ENCODE measurements at places on chromosomes 11 and 22.

DNA sequence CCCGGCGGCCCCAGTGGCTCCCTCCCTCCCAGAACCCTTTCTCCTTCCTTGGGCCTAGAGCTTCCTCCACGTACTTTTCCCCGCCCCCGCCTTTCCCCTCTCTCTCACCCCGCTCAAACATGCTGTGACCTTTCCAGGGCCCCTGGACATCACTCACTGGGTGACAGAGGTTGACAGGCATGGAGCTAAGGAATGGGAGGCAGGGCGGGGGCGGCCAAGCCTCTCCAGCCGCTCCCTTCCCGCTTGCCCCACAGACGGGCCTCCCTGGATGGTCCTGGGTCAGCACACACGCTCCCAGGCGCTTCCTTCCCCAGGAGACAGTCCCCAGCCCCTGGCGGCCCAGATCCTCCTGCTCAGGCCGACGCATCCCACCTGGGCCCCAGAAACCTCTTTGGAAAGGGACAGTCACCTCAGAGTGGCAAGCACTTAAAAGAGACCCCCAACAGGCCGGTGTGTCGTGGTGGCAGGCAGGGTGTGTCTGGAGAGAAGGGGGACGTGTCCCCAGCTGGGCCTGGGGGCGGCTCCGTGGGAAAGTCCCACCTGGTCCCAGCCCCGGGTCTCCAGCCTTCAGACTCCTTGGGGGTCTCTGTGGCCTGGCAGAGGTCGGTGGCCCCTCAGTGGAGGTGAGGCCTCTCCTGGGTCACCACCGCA is 8.8 kb downstream of the H19 start:
- no peak for DNase-seq

DNA sequence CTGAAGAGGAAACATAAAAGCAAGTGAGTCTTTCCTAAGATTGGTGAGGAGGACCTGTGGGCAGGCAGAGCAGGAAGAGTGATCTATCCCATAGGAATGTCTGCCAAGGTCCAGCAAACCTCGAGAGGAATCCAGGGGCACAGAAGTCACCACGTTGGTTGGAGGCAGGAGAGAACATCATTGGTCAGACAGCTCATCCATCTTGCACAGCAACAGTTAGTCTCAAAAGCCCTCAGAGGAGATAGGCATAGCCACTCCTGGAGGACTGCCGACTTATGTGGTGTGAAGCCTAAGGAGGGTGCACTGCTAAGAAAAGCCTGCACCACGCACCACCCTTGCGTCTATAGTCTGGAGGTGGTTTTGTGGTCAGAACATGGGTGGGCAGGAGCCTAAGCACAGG is 109.1 kb downstream of the RASSF10 start:
- no peak for DNase-seq

GRCh38 chr11:5362017-5362625 is 10.8 kb downstream of the OR51B6 start:
- no peak for DNase-seq

DNA sequence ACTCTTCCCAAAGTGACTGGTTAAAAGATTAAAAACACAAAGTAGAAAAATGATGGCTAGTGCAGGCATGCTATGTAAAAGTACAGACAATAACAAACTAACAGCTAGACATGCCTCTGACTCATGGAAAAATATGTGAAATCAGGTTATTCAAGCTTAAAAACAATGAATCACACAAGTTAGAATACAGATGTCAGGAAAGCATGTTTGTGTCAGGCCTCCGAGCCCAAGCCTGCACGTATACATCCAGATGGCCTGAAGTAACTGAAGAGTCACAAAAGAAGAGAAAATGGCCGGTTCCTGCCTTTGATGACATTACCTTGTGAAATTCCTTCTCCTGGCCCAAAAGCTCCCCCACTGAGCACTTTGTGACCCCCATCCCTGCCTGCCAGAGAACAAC is 110.1 kb downstream of the NOX4 start:
- DNase-seq, result no peak

DNA sequence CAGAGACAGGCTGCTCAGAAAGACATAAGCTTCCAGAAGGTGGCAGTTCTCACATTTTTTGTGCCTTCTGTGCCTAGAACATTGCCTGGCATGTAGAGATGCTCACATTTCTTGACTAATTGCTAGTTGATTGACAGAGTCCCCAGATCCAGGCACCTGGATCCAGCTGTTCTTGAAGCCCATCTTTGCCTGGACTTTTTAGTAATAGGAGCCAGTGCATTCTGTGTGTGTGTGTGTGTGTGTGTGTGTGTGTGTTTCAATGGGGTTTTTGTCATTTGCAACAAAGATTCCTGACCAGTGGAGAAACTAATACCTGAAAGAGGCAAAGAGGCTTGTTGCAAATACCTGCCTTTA is 15.1 kb downstream of the MRGPRF start:
- no peak for DNase-seq

DNA sequence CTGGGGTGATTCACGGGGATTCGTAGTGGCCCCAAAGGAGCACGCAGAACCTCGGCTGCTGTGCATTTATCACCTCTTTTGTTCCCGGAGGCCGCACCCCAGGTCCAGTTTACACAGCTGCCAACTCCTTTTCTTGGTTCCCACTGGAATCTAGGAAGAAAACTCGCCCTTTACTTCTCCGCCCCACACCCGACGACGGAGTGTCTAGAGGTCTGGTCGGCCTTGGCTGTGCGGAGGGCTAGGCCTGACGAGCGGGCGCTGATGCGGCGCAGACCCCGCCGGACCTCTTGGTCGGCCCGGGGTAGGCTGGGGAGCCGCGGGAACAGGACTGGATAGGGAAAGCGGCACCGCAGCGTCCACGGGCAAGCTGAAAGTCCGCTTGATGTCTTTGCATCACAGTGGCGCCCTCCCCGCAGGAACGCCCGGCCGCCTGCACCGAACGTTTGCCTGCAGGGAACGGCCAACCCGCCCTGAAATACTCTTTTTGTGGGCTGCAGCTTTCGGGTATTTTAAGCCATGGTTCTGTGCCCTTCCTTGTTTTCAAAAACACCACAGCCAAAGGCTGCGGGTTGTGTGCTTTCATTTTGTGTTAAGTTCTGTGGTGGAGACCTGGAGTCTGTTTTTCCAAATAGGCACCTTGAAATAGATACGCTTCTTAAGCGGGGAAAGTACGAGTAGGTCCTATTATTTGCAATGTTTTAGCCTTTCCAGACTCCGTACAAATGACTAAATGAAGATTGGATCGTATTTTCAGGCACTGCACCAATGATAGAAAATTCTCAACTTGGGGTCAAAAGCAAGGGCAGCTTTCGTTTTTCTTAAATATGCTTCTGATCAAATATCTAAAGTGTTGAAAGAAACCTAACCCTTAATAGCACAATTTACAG is 829 bp upstream of the ZBED5 start:
- DNase-seq, result peak; percentile 79

GRCh38 chr11:58647866-58648265 is 25.4 kb downstream of the CNTF start:
- DNase-seq, result no peak

DNA sequence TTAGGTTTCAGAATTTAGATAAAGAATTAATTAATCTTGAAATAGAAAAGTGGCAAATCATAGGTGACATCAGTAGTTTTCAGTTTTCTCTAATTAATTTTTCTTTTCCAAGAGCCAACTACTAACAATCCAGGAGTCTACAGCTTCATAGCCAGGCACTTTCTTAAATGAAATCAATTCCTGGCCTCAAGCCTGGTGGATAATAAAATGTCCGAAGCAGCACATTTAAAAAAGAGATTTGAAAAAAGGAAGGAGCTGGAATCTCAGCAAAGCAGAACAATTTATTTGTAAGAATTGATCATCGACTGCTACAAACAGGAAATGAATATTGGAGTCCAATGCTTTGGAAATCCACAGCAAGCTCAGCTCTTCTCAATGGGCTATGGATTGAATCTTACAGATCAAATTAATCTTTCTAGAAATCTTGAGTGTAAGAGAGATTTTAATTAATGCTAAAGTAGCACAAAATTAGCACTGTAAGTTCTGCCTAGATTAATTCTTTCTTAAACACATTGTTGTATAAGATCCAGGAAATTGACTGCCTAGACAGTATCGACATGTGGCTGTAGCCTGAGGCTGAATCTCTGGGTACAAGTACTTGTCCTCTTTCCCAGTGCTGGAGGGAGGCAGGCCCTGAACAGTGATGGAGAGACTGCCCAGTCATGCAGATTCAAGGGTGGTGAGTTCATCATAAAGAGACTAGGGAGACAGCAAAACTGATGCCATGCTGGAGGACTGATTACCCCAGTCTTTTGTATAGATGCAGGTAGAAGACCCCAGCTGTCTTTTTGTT is 167.8 kb upstream of the POU2AF2 start:
- no peak for DNase-seq

DNA sequence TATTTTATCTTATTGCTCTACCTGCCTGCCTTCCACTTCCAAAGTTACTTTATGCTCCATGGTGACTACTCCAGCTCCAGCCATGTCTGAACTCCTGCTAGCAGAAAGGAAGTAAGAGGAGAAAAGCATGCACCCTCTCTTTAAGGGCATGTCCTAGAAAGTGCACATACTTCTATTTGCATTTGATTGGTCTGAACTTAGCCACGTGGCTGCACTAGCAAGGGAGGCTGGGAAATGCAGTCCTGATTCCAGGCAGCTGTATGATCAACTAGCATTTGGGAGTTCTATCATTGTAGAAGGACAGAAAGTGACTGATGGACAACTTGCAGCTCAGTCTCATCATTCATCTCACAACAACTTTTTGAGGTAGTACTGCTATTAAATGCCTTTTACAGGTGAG is 515.7 kb downstream of the BUD13 start:
- peak; percentile 27 for DNase-seq

GRCh38 chr11:75280227-75280701 is 39.7 kb downstream of the TPBGL start:
- peak; percentile 35 for DNase-seq

DNA sequence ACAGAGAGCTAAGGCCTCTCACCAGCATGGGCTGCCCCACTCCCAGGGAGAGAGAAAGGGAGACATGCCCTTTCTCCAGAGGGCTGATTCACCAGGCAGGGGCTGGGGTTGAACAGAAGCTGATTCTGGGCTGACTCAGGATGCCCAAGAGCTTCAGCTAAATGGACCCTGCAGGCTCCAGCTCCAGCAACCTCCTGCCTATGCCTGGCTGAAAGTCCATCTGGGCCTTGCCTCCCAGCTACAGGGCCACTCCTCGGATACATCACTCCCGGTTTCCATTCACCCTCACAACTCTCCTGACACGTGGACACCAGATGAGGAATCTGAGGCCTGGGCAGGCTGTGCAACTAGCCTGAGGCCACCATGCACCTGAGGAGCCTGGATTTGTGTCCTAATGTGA is 215.5 kb downstream of the BUD13 start:
- no peak for DNase-seq

- DNase-seq, result no peak
Observed at GRCh38 chr11:72081184-72081644, 564 bp downstream of the LRRC51 start.

DNA sequence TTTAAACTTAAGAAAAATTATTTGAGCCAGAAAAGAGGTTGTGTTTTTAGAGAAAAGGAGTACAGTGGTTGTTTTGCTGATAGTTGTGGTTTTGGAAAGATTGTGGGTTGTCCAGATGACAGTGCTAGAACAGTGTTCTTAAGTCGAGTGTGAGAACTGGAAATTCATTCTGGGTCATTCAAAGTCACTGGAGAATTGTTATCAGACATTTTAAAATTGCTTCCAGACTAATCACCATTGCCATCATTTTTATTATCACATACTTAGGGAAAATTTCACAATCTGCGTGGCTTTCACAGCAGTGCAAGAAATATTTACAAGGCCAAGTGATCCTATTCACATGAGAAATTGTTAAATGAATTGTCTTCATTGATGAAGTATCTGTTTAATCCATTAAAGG is 242.2 kb upstream of the DDI1 start:
- no peak for DNase-seq

DNA sequence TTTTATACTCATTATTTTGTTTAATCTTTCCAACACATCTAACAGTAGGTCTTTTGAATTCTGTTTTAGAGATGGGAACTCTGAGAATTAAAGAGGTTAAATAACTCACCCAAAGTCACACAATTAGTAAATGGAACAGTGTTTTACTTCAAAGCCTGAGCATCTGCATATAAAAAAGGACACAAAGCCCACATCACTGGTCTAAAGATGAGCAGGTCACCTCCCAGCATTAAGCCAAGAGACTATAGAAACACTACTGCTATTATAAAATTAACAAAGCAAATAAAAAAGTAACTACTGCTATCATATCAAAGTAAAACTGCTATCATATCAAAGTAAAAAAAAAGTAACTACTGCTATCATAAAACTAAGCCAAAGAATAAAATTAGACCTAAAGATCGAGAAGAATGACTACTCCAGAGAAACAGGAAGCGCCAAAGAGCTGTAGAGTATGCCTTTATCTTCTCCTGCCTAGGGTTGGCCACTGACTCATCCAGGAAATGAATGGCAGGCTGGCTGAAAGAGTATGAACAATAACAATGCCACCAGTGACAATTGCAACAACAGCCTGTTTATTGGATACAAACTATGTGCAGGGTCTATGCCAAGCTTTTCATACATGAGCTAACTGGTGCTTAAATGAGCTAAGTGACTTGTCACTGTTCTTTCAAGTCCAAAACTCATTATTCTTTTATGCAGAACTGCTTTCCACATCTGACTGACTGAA is 1153.0 kb upstream of the TENM4 start:
- no peak for DNase-seq

GRCh38 chr22:33539902-33540751 is 380.1 kb downstream of the LARGE1 start:
- no peak for DNase-seq

GRCh38 chr11:63536669-63537292 is at the start of gene PLAAT4:
Gene PLAAT4, plus strand, starts transcription at chr11:63536808. Its CDS starts 61 bp downstream, at chr11:63536869.
- DNase-seq, result no peak

- no peak for DNase-seq
Observed at GRCh38 chr11:120746376-120746775, 234.8 kb downstream of the GRIK4 start.

GRCh38 chr11:61071913-61072312 is 30.4 kb upstream of the CD5 start:
- DNase-seq, result no peak

- DNase-seq, result no peak
Observed at GRCh38 chr11:30861064-30861463, 274.9 kb upstream of the MPPED2 start.

DNA sequence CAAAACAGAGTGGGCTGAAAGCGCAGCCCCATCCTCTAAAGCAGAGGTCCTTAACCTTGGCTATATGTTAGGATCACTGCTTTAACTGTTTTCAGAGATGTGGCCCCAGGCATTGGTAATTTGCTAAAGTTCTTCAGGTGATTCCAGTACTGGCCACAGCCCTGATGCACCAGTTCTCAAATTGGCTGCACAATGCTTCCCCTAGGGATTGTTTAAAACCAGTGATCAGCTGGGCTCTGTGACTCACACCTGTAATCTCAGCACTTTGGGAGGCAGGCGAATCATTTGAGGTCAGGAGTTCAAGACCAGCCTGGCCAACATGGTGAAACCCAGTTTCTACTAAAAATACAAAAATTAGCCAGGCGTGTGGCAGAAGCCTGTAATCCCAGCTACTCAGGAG is 8.4 kb upstream of the IRAG1 start:
- DNase-seq, result no peak

GRCh38 chr22:25364281-25364680 is 144.8 kb downstream of the CRYBB2 start:
- DNase-seq, result no peak

All from NCI-H526 treated with DMSO at 0.1 percent for 48 hours (cell line).